ENCODE measurements at places on chromosomes 6 and 20.

DNA sequence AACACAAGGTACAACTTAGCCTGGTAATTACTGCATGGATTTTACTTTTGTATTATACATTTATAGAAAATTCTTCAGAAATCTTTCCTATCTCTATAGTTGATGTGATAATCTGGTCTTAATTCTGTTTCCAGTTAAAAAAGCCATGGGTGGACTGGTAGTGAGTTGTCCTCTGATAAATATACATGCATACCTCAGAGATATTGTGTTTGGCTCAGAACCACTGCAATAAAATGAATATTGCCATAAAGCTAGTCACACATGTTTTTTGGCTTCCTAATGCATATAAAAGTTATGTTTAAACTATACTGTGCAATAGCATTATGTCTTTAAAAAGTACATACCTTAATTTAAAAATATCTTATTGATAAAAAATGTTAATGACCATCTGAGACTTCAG lies 708.6 kb upstream of the MARCKS start:
- DNase-seq, result no peak

GRCh38 chr6:135329851-135330803 lies 149.0 kb downstream of the MYB start:
- DNase-seq, result no peak

GRCh38 chr6:158603261-158604047 lies 41.1 kb downstream of the DYNLT1 start:
- no peak for DNase-seq

- DNase-seq, result no peak
These were observed 2.7 kb downstream of the TEAD3 start for GRCh38 chr6:35494161-35494563.

DNA sequence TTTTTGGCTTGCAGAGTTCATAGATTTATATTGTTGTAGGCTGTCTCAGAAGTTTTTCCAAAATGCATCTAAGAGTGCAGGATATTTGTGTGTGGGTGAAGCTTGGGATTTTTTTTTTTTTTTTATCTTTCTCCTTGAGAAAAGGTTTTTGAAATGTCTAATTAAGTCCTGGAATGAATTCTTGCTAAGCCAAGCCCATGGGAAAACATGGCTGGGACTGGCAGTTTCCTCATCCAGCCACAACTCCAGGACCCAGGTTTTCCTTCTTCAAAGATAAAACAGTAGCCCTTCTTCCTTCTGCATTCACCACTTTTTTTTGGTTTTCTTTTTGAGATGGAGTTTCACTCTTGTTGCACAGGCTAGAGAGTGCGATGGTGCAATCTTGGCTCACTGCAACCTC lies 242.5 kb upstream of the JAG1 start:
- DNase-seq, result no peak

DNA sequence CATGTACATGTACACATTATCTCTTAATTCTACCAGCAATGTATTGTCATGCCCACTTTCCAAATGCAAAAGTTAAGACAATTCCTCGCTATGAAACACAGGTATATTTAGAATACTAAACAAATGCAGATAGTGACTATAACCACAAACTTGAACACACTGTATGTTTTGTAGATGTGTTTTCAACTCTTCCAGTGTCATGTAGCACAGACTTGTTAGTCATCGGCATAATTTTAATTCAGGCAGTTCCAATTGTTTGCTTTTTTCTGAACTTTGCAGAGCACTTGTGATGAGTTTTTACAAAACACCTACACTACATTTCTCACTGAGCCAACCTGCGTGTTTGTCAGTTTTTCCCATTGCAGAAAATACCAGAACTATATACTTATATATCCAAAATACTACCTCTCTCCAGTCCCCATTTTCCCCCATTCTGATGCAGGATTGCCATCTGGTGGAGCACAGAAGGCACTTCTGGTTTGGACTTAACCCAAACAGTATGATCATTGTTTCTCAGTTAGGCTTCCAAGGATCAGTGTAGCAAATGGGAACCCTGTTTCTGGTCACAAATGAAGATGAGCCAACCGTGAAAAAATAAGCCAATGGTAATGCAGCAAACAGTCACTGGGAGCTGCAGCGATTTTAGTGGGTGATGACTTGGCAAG lies 143.4 kb downstream of the ADGRB3 start:
- DNase-seq, result no peak

- no peak for DNase-seq
These were observed 433.2 kb upstream of the MARCKS start for GRCh38 chr6:113423956-113424355.

DNA sequence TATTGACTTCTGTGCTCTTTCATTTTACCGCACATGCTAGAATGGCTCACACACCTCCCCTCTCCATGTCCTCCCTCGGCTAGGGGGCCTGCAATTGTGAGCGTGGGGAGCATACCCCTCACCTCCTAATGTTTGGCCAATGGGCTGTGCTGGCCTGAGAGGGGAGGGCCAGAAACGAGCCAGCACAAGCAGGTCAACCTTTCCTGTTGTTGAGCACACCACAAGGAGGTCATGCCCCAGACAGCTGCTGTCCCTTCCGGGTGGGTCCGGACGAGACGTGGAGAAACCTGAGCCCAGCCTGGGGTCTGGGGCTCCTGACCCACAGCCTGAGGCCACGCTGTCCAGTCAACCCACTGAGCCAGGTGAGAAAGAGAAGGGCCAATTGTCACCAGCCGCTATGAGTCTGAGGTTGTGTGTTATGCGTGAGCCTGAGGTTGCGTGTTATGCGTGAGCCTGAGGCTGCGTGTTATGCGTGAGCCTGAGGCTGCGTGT lies 77.4 kb downstream of the TTLL2 start:
- DNase-seq, result no peak

GRCh38 chr20:2303673-2304072 lies 7.9 kb downstream of the TGM3 start:
- DNase-seq, result no peak

GRCh38 chr6:56168596-56168995 lies 78.8 kb downstream of the COL21A1 start:
- DNase-seq, result no peak

Measured in stimulated activated CD8-positive, alpha-beta memory T cell treated with anti-CD3 and anti-CD28 coated beads, Interleukin-15, amount 100 ng/mL, for 24 hours (primary cell).